Progenitor cell of endocrine pancreas (in vitro differentiated cells): ENCODE measurements at places on chromosomes 4 and X. TPM values are rescaled to one million over a fixed set of nuclear protein-coding genes. Genes with fewer than 3 reads are reported as not detected.

The NAA11 gene
- not detected in 2 replicates for total RNA-seq

The NKX3-2 gene
- 1.7 and 2.1 TPM in 2 replicates for total RNA-seq

The RNF128 gene
- 14.8 and 17.0 TPM in 2 replicates for total RNA-seq

The ABCG2 gene
- total RNA-seq: 2.3 and 2.6 TPM in 2 replicates

The IDH3G gene
- total RNA-seq: 41.5 and 49.5 TPM in 2 replicates

The ASMT gene
- total RNA-seq: 0.36 TPM in 1 of 2 replicates, not detected in the other

The KCNIP4 gene
- total RNA-seq: 0.27 and 0.43 TPM in 2 replicates

The FRAS1 gene
- 163 and 166 TPM in 2 replicates for total RNA-seq

The XAGE1B gene
- not detected in 2 replicates for total RNA-seq

The PAGE1 gene
- total RNA-seq: not detected in 2 replicates

The NAP1L2 gene
- total RNA-seq: 2.2 and 2.4 TPM in 2 replicates

The EFNB1 gene
- total RNA-seq: 16.9 and 18.0 TPM in 2 replicates

The EGF gene
- 0.36 and 0.47 TPM in 2 replicates for total RNA-seq

The SYP gene
- 10.1 and 11.4 TPM in 2 replicates for total RNA-seq

The SLC6A14 gene
- total RNA-seq: 0.24 and 0.51 TPM in 2 replicates

The MYOZ2 gene
- total RNA-seq: 0.10 and 0.16 TPM in 2 replicates

The ZNF732 gene
- 2.2 TPM in 2 replicates for total RNA-seq

The UGT2B15 gene
- total RNA-seq: 0.22 and 0.57 TPM in 2 replicates

The MSANTD1 gene
- 2.1 and 2.4 TPM in 2 replicates for total RNA-seq

The FGFBP2 gene
- not detected in 2 replicates for total RNA-seq

The ARHGAP36 gene
- total RNA-seq: 0.36 and 0.42 TPM in 2 replicates

The DRP2 gene
- 0.29 and 0.44 TPM in 2 replicates for total RNA-seq

The XK gene
- 1.1 and 1.2 TPM in 2 replicates for total RNA-seq

The ZNF674 gene
- total RNA-seq: 6.2 and 7.0 TPM in 2 replicates

The CT83 gene
- not detected in 2 replicates for total RNA-seq

The XAGE2 gene
- total RNA-seq: not detected in 2 replicates

The PIGA gene
- total RNA-seq: 22.0 and 22.9 TPM in 2 replicates

The ADRA2C gene
- total RNA-seq: 2.9 and 3.0 TPM in 2 replicates

The TCEAL2 gene
- total RNA-seq: 5.9 and 7.2 TPM in 2 replicates

The RGN gene
- 7.3 and 8.0 TPM in 2 replicates for total RNA-seq

The GAGE2A gene
- not detected in 2 replicates for total RNA-seq

The CETN2 gene
- 53.1 and 58.2 TPM in 2 replicates for total RNA-seq

The SLC10A4 gene
- total RNA-seq: 2.5 and 2.7 TPM in 2 replicates

The F9 gene
- total RNA-seq: not detected in 2 replicates

The SMIM43 gene
- not detected in 2 replicates for total RNA-seq

The MAGEA9B gene
- total RNA-seq: not detected in 2 replicates

The SLITRK4 gene
- 14.5 and 15.7 TPM in 2 replicates for total RNA-seq

The BEX5 gene
- 24.0 and 26.8 TPM in 2 replicates for total RNA-seq

The TRAM1L1 gene
- total RNA-seq: 4.3 and 5.0 TPM in 2 replicates

The RRH gene
- total RNA-seq: 0.33 and 0.57 TPM in 2 replicates

The ARX gene
- 4.5 and 5.8 TPM in 2 replicates for total RNA-seq

The RPS6KA6 gene
- total RNA-seq: 17.6 and 19.7 TPM in 2 replicates

The MAOA gene
- total RNA-seq: 12.0 and 12.5 TPM in 2 replicates
